ENCODE measurements at places on chromosomes 16 and 17.

DNA sequence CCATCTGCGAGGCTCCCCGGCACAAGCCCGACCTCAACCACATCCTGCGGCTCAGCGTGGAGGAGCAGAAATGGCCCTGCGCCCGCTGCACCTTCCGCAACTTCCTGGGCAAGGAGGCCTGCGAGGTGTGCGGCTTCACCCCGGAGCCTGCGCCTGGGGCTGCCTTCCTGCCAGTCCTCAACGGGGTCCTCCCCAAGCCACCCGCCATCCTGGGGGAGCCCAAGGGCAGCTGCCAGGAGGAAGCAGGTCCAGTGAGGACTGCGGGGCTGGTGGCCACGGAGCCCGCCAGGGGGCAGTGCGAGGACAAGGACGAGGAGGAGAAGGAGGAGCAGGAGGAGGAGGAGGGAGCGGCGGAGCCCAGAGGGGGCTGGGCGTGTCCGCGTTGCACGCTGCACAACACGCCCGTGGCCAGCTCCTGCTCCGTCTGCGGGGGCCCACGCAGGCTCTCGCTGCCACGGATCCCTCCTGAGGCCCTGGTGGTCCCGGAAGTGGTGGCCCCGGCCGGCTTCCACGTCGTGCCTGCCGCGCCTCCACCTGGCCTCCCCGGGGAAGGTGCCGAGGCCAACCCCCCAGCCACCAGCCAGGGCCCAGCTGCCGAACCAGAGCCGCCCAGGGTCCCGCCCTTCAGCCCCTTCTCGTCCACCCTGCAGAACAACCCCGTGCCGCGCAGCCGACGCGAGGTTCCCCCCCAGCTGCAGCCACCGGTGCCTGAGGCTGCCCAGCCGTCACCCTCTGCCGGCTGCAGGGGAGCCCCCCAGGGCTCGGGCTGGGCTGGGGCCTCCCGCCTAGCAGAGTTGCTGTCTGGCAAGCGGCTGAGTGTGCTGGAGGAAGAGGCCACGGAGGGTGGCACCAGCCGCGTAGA is 13.1 kb upstream of the PRR35 start:
- DNase-seq, result peak; percentile 81

DNA sequence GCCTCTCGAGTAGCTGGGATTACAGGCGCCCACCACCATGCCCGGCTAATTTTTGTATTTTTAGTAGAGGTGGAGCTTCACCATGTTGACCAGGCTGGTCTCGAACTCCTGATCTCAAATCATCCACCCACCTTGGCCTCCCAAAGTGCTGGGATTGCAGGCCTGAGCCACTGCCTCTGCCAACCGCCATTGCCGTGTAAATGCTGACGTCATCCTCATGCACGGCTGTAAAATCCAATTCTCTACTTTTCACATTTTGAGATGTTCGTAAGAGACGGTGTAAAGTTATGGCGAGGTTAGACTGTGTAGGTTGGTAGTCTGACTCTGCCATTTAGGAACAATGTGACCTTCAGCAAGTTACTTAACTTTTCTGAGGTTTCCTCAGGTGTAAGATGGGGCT is 1.7 kb upstream of the DNAJA2 start:
- DNase-seq, result no peak

DNA sequence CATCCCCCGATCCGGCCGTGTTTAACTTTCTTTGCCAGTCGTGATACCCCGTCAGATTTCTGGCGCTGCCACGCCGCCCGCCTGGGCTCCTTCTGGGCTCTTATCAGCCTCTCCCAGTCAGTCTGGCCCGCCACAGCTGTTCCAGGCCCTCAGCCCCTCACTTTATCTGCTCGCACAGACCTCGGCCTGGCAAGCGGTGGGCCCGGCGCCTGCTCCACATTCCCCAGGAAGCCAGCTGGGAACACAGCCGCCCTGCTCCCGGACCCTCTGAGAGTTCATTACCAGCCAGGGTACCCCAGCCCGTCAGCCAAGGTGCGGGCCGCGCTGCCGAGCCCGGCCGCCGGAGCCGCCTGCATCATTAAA is 157.5 kb downstream of the ZNF423 start:
- peak; percentile 74 for DNase-seq

DNA sequence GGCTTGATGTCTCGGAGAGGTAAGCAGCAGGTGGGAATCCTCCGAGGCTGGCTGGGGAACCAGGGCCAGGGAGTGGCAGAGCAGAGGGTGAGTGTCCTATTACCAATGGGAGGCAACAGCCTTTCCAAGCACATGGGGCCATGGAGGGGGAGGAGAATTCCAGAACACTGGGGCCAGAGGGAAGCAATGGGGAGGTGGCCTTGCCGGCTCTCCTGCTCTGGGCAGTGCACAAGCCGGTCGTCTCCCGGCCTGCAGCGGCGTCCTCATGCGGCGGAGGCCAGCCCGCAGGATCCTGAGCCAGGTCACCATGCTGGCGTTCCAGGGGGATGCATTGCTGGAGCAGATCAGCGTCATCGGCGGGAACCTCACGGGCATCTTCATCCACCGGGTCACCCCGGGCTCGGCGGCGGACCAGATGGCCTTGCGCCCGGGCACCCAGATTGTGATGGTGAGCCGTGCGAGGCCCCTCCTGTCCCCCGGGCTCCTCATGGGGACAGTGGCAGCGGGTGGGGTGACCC is 21.9 kb downstream of the SGSH start:
- no peak for DNase-seq

DNA sequence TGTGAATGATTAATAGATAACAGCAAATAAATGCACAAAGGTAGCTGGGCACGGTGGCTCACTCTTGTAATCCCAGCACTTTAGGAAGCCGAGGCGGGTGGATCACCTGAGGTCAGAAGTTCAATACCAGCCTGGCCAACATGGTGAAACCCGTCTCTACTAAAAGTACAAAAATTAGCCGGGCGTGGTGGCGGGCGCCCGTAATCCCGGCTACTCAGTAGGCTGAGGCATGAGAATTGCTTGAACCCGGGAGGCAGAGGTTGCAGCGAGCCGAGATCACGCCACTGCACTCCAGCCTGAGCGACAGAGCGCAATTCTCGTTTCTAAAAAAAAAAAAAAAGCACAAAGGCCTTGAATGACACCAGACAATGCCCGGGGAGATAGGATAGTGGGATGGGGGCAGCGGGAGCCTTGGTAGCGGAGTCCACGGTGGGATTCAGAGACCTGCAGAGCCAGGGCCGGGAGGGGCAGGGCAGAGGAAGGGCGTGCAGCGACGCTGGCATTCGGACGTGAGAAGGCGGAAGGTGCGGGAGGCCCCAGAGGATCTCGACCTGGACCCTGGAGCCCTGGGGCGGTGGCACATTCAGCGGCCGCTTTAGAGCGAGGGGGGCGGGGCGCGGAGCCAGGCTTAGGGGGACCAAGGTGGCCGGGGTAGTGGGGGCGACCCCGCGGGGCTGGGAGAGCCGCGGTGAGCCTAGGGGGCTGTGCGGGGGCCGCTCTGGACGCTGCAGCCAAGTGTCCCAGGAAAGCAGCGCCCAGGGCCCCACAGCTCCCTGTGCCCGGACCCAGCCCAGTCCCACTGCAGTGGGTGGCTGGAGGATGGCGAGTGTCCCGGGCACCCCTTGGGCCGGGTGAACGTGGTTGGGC is 999 bp upstream of the FLYWCH2 start:
- no peak for DNase-seq

DNA sequence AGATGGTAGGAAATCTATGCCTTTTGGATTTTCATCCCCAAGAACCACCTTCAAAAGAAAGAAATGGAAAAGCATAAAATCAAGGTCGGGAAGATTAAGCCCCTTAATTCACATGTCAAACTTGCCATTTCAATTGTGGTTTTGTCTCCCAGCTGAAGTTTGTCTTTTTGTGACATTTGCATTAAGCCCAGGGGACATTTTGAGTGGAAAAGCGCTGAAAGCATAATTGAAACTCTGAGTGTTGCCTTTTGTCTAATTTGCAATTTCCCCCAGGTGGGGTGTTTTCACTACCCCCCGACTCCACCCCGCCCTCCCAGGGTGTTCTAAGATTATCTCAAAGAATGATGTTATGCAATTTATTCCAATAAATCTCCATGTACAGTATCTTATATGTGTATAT is 396.2 kb downstream of the CDH13 start:
- no peak for DNase-seq

DNA sequence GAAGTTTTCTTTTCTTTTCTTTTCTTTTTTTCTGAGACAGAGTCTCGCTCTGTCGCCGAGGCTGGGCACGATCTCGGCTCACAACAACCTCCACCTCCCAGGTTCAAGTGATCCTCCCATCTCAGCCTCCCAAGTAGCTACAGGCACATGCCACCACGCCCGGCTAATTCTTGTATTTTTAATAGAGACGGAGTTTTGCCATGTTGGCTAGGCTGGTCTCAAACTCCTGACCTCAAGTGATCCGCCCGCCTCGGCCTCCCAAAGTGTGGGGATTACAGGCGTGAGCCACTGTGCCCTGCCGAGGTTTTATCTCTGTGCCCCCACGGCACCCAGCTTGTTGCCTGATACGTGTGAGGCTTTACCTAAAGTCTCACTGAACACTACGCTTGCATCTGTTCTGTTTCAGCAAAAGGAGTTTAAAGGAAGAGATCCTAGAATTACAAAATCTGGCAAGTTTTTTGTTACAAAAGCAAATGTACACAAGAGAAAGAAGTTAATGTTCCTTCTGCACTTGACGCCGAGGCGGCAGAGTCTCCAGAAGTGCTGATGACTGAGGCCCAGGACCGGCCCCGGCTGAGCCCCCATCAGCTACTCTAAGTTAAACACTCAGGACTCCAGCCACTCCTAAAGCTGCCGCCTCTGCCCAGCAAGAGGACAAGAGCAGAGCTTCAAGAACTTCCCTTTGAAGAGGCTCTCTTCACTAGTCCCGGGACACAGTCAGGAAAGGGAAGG is 9.2 kb downstream of the ABCA3 start:
- DNase-seq, result no peak

DNA sequence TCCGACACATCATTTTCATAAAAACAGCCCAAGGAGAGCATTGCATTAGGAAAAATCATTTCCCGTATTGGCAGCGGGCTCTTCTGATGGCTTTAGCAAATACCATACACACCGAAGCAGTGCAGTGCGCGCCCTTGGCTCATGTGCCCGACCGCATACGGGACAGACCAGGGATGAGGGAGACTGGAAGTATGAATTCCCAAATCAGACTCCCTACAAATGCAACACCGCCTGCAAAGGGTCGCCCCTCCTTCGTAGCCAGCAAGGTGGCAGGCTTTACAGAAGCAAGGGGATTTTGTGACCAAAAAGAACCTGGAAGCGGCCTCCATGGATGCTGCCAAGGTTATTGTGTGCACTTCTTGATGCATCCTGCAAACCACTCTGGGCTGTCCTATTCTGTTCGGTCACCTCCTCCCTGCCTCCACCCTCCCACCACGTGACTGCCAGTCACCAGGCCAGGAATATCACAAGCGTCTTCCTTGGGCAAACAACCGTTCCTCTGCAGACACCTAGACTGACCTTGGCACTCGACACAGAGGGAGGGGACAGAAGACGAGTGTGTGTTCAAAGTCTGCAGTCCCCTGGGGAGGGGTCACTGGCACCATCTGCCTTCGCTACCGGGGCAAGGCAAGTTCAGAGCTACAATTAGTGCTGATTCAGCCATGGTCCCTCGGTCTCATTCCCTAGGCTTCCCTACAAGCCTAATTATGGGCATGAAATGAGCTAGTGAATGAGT is 460.4 kb downstream of the SLC39A11 start:
- no peak for DNase-seq

DNA sequence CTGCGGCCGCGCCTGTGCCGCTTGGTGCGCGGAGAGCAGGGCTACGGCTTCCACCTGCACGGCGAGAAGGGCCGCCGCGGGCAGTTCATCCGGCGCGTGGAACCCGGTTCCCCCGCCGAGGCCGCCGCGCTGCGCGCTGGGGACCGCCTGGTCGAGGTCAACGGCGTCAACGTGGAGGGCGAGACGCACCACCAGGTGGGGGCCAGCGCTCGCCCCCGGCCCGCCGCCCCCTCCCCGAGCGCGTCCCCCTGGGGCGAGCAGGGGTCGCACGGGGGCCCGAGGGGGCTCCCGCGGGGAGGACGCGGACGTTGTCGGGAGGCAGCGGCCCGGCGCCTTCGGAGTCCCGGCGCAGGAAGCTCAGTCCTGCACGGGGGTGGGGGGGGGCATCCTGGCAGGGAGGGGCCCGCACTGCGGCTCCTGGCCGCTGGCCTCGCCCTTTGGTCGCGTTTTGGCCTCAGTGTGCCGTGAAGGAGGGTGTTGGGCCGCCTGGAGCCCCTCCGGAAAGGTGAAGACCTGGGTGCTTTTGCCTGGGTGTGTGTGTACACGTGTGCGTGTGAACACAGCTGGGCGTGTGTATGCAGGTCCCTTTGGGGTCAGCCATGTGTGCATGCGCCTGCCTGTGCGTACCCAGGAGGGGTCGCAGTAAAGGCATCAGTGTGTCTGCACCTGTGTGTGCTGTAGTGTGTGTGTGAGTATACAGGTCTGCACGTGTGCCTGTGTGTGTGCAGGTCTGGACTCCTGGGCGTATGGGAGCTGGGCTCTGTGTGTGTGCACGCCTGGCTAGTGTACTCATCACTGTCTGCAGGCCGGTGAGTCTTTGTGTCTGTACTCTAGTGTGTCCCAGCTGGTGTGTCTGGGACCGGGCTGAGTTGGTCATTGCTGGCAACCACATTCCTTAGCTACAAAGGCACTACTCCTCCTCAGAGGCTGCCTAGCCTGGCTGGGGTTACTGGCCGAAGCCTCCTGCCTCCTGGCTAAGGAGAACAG is 615 bp downstream of the NHERF2 start:
- DNase-seq, result no peak

DNA sequence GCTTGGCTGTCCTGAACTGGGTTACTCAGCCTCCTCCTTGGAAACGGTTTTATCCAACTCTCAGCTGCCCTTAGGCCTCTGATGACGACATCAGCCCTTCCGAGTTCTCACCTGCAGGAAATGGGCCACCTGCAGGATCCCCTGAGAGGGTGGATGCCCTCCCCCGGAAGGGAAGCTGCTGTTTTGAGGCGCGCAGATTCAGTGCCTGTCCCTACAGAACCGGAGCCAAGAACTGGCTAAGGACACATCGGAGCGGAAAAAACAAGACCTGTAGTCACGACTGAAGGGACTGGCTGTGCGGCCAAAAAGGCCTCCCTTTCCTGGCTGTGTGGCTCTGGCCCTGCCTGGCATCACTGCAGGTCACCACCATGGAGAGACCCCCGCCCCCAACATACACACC is 11.7 kb upstream of the C16orf95 start:
- no peak for DNase-seq

GRCh38 chr16:12575288-12575687 is 228.4 kb downstream of the CPPED1 start:
- no peak for DNase-seq

GRCh38 chr16:58862334-58863021 is 128.4 kb upstream of the GOT2 start:
- no peak for DNase-seq

DNA sequence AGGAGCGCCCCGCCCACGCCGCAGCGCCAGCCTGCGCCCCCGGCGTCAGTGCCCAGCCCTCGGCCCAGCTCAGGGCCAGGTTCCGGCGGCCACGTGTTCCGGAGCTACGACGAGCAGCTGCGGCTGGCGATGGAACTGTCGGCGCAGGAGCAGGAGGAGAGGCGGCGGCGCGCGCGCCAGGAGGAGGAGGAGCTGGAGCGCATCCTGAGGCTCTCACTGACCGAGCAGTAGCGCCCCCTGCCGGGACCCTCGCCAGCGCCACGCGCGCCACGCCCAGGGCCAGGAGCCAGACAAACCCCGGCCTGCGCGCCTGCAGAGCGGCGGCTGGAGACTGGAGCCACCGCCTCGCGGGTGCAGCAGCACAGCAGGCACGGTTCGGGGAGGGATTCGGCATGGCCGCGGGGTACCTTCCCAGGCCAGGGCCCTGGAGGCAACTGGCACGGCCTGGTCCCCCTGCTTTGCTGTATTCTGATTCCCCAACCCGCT is 9.3 kb downstream of the CORO6 start:
- DNase-seq, result peak; percentile 92
